Caudate nucleus (tissue), 63 donors: ENCODE measurements at places on chromosomes 5 and 9.
A peak's percentile ranks its signal among the peaks of the same experiment; 100 is the strongest.

DNA sequence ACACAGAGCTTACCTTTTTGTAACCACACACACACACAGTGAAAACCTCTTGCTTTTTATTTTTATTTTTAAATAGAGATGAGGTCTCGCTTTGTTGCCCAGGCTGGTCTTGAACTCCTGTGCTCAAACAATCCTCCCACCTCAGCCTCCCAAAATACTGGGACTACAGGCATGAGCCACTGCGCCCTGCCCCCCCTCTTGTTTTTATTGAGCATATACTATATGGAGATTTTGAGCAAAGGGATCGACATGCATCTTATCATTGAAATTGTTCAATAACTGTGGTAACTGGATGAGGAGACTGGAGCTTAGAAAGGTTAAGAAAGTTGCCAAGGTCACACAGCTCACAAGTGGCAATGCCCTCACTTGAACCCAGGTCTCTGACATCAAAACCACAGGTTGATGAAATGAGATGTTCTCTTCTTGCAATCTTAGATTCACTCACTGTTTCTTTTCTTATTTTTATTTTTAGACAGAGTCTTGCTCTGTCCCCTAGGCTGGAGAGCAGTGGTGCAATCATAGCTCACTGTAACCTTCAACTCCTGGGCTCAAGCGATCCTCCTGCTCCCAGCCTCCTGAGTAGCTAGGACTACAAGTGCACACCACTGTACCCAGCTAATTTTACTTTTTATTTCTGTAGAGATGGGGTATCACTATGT lies 26.8 kb upstream of the STXBP1 start:
- no peak for DNase-seq

DNA sequence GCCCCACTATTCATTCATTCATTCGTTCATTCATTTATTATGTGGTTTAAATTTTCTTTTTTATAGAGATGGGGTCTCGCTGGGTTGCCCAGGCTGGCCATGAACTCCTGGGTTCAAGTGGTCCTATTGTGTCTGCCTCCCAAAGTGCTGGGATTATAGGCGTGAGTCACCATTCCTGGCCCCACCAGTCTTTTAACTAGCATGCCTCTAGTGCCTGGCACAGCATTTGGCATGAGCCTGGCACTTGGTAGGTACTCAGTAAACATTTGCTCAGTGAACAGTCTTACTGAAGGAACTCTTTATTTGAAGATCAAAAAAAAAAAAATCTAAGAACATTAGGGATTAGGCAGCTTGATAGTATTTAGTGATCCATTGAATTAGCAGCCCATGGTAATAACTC lies 98.1 kb downstream of the KDM4C start:
- DNase-seq, result no peak

- no peak for DNase-seq
Observed at GRCh38 chr5:102922799-102923477, 167.8 kb downstream of the PAM start.

DNA sequence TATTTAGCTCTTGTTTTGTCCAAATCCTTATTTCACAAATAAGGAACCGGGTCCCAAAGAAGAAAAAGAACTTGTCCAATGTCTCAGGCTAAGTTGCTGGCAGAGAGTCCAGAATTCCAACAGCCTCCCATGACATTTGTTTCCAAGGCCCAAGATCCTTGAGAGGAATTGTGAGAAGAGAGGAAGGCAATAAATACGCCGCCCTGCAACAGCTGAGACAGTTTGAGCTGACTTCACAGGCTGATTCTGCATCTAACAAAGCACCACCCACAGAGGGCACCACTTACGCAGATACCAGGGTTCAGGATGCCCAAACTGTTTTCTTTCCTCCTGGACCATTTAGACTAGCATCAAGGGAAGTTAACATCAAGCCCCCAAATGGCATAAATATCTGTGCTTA lies 211.3 kb downstream of the FAM114A2 start:
- DNase-seq, result no peak

DNA sequence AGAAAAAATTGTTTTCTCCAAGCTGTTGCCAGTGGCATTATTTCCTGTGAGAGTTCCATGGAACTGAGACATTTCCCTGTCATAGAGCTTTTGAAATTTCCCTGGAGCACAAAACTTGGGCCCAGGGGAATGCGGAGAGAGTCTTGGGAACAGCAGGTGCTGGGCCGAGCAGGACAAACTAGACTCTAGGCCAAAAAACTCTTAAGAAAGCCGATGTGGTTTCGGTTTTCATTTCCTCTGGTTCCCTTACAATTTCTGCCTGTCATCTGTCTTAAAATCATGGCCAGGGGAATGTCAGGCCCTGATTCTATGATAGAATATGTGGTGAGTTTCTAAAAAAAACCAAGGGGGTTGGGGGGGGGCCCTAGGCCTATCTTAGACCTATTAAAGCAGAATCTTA lies 4.6 kb downstream of the SLC35A4 start:
- DNase-seq, result no peak

GRCh38 chr5:72487177-72487576 lies 20.0 kb downstream of the ZNF366 start:
- DNase-seq, result no peak

GRCh38 chr5:151663617-151664293 lies 23.0 kb downstream of the SPARC start:
- peak; percentile 9 for DNase-seq

GRCh38 chr5:63053019-63053638 lies 474.5 kb downstream of the LRRC70 start:
- no peak for DNase-seq

DNA sequence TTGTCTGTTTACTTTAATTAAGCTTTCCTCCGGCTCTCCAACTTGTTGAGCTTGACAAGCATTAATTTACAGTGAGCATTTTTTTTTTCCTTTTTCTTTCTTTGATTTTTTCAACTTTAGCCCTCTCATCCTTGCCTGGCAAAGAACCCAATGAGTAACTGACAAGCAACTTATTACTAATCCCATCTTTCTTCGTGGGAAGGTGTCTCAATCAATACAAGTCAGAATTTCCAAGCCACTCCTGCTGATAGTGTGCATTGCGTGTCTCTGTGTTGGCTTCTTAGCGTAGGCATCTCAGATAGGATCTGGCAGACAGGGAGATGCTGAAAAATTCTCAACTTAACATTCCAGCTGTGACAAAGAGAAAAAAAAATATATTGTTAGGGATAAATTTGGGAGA lies 527.7 kb upstream of the WWC1 start:
- peak; percentile 29 for DNase-seq
